ENCODE measurements at places on chromosomes 11 and 22.

- no peak for DNase-seq
These were observed 16.4 kb upstream of the UPK3A start for GRCh38 chr22:45268167-45268957.

DNA sequence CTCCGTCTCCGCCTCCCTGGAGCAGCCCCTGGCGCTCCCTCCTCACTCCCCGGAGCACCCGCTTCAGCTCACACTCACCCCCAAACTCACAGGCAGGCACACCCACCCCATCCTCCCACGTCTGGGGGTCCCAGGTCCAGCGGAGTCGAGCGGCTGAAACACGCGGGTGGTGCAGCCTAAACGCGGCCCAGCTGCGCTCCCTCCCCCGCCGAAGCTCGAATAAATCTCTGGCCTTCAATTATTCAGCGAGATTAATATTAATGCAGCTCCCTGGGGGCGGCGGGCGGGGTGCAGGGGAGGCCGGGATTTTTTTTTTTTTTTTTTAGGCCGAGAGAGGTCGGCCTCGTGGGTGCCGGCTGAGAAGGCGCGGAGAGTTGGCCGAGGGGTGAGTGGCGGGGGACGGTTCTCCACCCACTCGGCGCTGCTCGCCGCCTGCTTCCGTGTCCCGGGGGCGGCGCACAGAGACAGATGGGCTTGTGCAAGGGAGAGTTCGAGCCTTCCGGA, 524 bp upstream of the SLC1A2 start:
- no peak for DNase-seq

- DNase-seq, result no peak
These were observed 7.2 kb downstream of the TAF6L start for GRCh38 chr11:62778441-62778840.

GRCh38 chr11:128765104-128765503, 71.2 kb downstream of the FLI1 start:
- DNase-seq, result no peak

DNA sequence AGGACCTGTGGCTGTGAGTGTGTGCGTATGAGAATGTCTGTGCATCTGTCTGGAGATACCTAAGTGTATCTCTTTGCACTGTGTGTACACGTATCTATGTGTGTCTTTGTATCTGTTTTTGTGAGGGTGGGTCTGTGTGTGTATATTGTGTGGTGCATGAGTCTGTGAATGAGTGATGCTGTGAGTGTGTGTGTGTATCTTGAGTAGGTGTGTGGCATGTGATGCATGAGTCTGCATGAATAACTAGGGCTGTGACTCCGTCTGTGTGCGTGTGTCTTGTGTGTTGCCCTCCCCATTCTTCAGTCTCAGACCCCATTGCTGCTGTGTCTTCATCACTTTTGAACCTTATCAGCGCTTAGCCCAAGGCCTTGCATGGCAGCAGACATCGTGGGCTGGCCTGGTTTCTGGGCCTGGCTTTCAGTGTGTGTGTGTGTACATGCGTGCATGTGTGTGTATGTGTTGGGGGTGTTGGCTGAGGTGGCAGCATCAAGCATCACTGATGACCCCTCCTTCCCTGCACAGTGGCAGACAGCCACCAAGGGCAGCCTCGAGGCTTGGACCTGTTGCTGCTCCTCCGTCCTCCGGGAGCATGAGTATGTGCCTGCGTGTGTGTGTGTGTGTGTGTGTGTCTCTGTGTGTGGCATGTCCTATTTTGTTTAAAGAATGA, 1.4 kb downstream of the SGSM1 start:
- DNase-seq, result no peak

- no peak for DNase-seq
These were observed 1.6 kb upstream of the KMT2A start for GRCh38 chr11:118434553-118435289.
